Smooth muscle cell of trachea (primary cell): ENCODE measurements at places on chromosomes 5 and 9. TPM values are rescaled to one million over a fixed set of nuclear protein-coding genes. Genes with fewer than 3 reads are reported as not detected.

Gene SPAAR
- under 0.01 TPM in 1 of 2 replicates, not detected in the other for total RNA-seq

Gene IFNA2
- not detected in 2 replicates for total RNA-seq

Gene DIRAS2
- total RNA-seq = under 0.01 and 0.66 TPM in 2 replicates

Gene ADGRV1
- total RNA-seq = 0.50 and 0.58 TPM in 2 replicates

Gene C9orf50
- total RNA-seq = 0.17 and 0.44 TPM in 2 replicates

Gene LCN9
- total RNA-seq = not detected in 2 replicates

Gene TMEM267
- total RNA-seq = 11.8 and 13.4 TPM in 2 replicates

Gene CDH6
- total RNA-seq = 61.4 and 77.2 TPM in 2 replicates

Gene SPINK7
- not detected in 2 replicates for total RNA-seq

Gene DNAH5
- 2.2 and 2.6 TPM in 2 replicates for total RNA-seq

Gene FOXD1
- total RNA-seq = 7.6 and 11.7 TPM in 2 replicates

Gene ANKRD18B
- total RNA-seq = 0.87 and 2.6 TPM in 2 replicates

Gene TEK
- 6.4 and 9.3 TPM in 2 replicates for total RNA-seq

Gene MOB3B
- 0.15 and 0.17 TPM in 2 replicates for total RNA-seq

Gene GALNT12
- total RNA-seq = 16.5 and 19.2 TPM in 2 replicates
